H4 (cell line): ENCODE measurements at places on chromosomes 2 and 18.

- DNase-seq = no peak
Measured at GRCh38 chr18:13730481-13730880, 4.0 kb downstream of the RNMT start.

DNA sequence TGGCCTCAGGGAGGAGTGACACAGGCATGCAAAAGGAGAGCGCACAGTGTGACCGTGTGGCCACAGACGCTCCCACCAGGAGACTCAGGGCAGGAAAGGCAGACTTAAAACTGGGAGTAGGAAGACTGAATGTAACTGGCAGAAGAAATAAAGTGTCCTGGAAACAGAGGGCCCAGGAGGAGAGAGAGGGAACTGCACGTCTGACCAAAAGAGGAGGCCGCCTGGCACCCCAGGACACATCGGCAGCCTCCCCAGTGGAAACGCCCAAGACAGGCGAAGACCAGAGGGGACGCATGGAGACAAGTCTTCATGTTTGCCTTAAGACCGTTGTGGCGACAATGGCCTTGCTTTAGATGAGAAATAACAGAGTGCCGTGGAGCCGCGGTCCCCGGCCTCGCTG, 163.6 kb upstream of the ALKAL2 start:
- no peak for DNase-seq

- no peak for DNase-seq
Measured at GRCh38 chr2:17190527-17190926, 327.7 kb downstream of the RAD51AP2 start.

DNA sequence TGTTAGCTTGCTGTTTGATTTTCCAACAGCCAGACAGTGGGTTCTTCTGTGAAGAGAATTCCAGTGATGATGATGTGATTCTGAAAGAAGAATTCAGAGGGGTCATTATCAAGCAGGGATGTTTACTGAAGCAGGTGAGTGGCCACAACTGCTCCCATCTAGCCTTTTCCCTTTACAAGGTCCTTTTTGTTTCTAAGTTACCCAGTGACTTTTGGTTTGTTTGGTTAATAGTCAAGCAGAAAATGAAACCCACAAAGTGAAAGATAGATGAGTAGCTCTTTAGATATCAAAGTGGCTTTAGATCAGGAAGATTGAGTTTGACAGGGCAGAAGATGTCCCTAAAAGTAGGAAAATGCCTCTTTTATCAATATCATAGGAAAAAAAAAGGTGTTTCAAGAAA, 23.3 kb downstream of the PLEK start:
- no peak for DNase-seq

- DNase-seq = no peak
Measured at GRCh38 chr2:217707131-217707611, 295.6 kb downstream of the TNS1 start.
